Iris pigment epithelial cell (primary cell): ENCODE measurements at places on chromosomes 6 and 20.

DNA sequence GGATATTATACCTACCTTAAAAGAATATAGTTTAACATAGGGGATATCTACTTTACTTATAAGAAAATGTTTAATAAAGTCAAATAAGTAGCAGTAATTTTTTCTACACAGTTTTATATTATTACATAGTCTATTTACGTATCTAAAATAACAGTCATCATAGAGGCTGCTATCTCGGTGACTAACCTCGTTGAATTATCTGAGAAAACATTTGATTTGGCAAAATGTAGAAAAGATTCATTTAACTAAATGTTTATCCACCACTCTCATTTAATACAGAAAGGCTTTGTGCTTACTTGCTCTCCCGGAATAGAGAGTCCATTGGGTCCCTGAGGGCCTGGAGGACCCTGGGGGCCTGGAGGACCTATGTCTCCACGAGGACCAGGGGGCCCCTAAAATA is 103.6 kb downstream of the COL12A1 start:
- DNase-seq: peak; percentile 50

- no peak for DNase-seq
These were observed 69.7 kb upstream of the TBC1D7 start for GRCh38 chr6:13398069-13398381.

GRCh38 chr6:97963193-97963592 is 680.2 kb upstream of the MMS22L start:
- DNase-seq: peak; percentile 28

- no peak for DNase-seq
These were observed 3.4 kb downstream of the GJA1 start for GRCh38 chr6:121438869-121439268.

GRCh38 chr20:63653974-63654668 is 897 bp upstream of the STMN3 start:
- DNase-seq: no peak

GRCh38 chr6:149347067-149347466 is 29.6 kb downstream of the TAB2 start:
- peak; percentile 46 for DNase-seq

- DNase-seq: no peak
These were observed 19.3 kb downstream of the SLCO4A1 start for GRCh38 chr20:62661647-62662046.

- DNase-seq: no peak
These were observed 142.0 kb downstream of the DLL1 start for GRCh38 chr6:170148709-170149470.

- DNase-seq: no peak
These were observed 842.1 kb upstream of the ADGRB3 start for GRCh38 chr6:67792996-67793395.

- peak; percentile 77 for DNase-seq
These were observed 157.4 kb upstream of the ZNF217 start for GRCh38 chr20:53750827-53751619.

DNA sequence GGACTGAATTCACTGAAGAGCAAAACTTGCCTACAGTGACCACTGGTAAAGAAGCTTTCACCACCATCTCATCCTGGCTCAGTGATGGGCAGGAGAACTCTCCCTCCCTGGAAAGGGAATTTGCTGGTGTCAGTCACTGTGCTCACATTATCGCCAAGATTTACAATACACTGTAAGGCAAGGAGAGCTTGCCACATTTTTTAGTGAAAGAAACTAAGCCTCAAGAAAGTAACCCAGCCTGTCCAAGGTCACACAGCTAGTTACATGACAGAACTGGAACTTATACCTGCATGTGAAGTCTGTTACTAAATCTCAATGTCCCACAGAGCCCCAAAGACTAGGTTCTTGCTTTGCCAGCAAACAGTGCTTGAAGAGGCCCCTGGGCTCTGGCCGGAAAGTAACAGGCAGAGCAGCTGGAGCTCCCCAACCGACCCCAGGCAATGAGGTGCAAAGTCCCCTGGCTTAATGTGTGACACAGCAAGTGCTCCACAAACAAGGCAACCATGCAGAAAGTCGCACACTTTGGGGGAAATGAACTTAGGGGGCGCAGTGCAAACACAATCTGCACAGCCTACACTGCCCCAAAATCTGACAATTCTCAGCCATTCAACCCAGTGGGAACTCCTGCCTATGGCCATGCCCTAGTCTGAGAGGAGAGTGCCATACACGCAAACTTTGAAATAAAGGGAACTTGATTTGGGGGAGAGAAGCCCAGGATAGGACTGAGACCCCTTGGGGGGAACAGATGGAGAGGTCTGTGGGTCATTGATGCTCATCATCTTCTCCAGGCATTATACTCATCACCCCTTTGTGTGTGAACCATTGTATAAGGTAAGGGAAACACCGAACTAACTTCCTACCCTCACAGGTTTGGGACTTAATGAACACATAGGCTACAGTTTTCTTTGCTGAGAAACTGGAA is 1.9 kb downstream of the BCL2L1 start:
- DNase-seq: no peak

DNA sequence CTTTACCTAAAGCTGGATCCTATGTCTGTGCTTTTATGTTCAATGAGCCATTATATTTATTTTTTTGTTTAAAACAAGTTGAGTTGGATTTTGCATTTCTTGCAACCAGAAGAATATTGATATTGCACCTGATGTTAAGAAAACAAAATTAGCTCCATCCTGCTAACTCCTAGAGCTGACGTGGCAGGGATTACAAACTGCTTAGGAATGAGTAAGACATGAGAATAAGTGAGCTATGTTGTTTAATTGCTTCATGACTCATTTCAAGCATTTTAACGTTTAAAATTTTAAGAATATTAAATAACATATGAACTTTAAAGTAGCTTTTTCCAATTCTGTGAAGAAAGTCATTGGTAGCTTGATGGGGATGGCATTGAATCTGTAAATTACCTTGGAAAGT is 663.5 kb downstream of the EPM2A start:
- DNase-seq: peak; percentile 84

GRCh38 chr6:38695227-38695900 is 7.6 kb downstream of the GLO1 start:
- DNase-seq: no peak

DNA sequence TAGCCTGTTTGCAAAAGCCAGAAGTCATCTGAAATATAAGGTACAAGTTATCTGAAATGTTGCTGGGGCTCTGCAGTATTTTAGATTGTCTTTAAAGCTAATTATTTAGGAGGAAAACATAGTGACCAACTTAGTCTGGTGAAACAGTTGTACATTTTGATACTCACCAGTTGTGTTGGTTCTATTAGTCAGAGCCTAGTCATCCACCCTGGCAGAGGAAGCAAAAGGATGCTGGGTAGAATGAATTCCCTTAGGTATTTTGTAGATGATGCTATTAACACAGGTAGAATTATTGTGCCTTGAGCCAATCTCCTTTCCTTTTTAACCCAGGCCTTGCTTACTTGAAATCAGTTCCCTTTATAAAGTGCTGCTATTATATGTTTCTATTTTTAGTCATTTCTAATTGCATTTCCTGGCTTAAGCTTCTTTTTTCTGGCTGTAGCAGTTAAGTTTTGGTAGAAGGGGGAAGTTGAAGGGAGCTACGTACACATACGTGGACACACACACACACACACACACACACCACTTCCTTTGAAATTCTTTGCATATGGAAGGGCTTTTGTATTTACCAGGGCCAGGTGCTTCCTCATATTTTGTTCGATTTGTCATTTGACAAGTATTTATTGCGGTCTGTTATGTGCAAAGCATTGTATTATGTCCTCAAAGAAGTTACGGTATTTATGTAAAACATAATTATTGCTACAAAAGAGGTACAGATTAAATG is 82.4 kb downstream of the RTN4IP1 start:
- peak; percentile 82 for DNase-seq
